Adrenal gland (tissue), 19 donors: ENCODE measurements at places on chromosomes 2 and 18.
A peak's percentile ranks its signal among the peaks of the same experiment; 100 is the strongest.

DNA sequence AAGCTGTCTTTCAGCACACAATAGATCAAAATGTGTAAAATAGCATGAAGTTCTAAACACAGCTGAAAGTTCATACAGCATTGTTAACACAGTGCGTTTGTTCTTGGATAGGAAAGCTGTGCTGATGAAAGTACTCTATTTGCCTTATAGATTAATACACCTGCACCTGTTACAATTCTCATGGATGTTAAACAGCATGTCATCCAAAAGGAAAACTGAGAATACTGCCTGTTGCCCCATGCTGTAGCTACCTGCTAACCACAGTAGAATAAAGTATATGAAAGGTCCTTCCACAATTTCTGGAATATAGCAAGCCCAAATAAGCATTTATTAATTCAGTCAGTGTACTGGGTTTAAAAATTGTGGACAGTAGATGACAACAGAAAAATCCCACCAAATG, 166.7 kb upstream of the DTNA start:
- DNase-seq, result no peak

DNA sequence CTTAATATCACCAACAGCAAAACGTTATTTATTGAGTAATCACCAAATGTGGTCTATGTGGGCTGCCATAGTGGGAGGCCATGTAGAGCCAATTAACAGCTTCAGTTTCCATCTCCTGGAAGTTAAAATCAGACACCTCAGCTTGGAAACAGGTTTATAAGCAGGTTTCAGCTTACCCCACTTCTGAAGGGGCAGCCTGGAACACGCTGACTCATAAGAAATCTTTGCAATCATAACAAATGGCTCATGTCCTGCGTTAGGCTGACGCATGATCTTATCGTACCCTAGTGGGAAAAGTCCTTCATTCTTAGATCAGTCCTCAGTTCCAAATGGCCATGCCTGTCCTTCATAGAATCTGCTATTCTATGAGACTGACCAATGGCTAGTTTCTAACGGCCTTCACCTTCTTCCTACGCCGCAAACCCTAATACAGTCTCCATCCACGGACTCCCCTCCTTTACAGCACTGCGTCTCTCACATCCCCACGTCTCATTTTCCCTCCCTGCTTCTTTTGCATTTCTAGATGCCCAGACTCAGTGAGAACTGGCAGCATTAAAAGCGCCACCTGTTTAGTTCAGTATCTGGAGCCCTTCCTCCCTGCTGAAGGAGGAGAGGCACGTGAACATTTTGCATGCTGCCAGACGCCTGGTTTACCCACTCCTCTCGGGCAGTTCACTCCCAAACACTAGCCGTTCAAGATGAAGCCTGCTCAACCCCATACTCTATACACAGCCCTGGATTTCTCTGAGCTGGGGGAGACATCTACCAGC, 24.2 kb upstream of the BZW1 start:
- DNase-seq, result peak; percentile 77

DNA sequence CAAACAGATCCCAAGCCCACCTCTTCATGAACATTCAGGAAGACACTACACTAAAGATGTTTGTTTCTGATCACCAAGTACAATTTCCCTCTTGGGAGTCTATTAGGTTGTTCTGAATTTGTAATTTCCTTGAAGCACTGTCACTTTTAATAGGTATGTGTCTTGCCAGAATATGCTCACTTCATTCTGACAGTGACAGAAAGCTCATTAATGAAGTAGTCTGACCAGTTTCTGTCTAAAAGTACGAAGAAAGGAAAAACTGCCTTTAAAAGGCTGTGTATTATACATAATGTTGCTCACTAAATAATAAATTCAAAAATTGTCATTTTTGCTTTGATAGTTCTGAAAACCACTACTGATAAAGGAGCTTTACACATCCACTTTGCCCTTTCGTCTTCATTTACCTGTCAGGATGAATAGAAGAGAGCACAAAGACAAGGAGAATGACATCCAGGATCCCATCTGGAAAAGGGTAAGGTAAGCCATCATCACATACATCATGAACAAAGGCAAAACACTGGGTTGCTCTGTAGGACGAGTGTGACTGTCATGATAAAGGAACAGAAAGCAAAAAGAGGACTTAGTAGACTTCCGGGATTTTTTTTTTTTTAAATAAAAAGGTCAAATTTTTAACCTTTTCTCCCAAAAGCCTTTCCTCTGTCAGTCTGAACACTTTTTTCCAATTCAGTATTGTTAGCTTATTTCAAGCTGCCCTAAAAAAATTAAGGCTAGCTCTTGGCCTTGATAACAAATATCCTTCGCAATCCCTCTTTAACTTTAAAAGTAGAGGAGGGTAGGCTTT, 103.4 kb downstream of the METTL8 start:
- no peak for DNase-seq

GRCh38 chr2:68359889-68360288, 5.2 kb upstream of the PLEK start:
- no peak for DNase-seq

DNA sequence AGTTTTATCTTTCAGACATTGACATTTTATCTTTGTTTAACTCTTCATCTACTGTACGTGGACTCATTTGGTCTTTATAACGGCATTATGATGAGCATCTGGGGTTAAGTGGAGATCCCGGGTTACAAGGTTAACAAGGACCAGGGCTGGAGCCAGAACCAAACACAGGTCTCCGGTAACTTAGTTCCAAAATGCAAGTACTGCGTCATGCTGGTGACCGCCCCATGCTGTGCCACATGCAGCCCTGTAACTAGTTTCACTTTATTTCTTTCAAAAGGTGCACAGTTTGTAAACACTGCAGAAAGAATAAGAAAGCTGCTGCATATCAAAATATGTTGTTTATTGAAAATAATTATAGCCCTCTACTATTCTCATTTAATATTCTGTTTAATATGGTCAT, 3.1 kb downstream of the SLC5A7 start:
- DNase-seq, result no peak

- DNase-seq, result no peak
Measured at GRCh38 chr2:107809835-107810234, 16.9 kb upstream of the RGPD4 start.
